ENCODE measurements at places on chromosomes 1 and 21.

- DNase-seq = no peak
These were observed 102.3 kb upstream of the TIAM1 start for GRCh38 chr21:31446226-31446855.

GRCh38 chr21:33058527-33058926 lies 11.4 kb upstream of the OLIG1 start:
- no peak for DNase-seq

DNA sequence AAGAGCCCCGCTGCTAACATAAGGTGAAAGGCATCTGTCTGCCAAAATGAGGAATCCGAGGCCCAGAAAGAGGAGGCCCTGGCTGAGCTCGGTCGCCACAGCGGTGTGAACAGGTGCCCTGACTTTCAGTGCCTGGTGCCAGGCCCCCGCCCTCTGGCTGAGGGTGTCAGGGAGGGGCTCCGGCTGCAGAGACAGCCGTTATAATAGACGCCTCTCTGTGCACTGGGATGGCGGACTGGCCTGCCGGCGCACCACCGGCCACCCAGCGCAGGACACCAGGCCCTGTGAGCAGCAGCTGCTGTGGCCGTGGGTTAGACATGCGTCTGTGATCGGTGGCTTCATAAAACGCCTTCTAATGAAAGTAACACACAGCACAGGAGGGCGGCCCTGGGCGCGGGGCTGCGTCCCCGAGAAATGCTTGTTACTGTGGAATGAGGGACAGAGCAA lies 51.4 kb upstream of the ACTRT2 start:
- DNase-seq = no peak

- DNase-seq = no peak
These were observed 19.8 kb upstream of the PRDM16 start for GRCh38 chr1:3049164-3049563.

GRCh38 chr1:6037338-6037762 lies 8.3 kb upstream of the KCNAB2 start:
- no peak for DNase-seq

DNA sequence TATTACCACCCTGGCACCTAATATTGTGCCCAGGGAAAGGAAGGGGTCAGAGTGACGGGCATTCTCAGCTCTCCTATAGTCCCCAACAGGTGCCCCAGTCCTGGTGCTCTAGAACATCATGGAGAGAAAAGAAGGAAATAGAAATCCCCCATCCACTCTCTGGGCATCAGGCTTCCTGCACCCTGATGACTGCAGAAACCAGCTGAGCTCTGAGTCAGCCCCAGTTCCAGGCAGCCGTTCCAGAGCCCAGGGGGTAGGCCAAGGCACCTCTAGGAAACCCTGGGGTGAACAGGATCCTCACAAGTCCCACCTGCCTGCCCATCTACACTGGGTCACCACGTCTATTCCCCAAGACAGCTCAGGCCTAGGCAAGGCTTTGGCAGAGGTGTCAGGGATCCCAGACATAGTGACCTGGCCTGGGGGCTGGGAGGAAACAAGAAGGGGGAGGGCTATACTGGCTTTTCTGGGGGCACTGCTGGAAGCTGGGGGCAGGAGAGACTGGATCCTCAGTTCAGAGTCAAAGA lies 709 bp downstream of the NECTIN4 start:
- DNase-seq = no peak

GRCh38 chr1:27379564-27380122 lies 3.5 kb downstream of the CD164L2 start:
- DNase-seq = no peak

GRCh38 chr1:159965263-159965662 lies 11.2 kb upstream of the SLAMF9 start:
- no peak for DNase-seq

GRCh38 chr1:200306944-200307754 lies 102.7 kb downstream of the ZNF281 start:
- DNase-seq = no peak

- DNase-seq = no peak
These were observed 83.4 kb downstream of the LYST start for GRCh38 chr1:235783148-235783776.

- no peak for DNase-seq
These were observed 53.4 kb upstream of the ATP5PO start for GRCh38 chr21:33968995-33969348.
